ENCODE measurements at places on chromosomes 7 and 10.
A peak's percentile ranks its signal among the peaks of the same experiment; 100 is the strongest.

DNA sequence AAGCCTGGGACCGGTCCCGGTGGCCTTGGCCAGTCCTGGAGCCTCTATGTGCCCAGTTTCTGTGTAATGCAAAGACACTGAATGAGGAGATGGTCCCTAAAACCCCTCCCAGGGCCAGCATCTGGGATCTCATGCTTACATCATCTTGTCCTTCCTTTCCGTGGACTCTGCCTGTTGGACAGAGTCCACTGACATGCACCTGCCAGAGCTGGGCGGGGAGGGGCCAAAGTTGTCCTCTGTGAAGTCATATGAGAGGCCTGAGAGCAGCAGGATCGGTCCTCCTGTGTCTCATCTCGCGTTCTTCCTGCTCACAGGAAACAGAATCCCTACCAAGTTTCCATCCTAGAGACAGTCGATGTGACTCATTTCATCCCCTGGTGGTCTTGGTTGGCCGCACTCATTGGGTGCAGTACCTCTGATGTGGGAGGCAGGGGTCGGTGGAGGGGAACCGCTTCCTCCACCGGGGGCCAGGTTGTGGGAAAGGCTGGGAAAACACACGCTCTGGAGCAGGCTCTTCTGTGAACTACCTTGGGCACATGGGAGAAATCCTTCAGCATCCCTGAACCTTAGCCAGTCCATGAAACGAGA, 389.6 kb upstream of the PODXL start:
- no peak for DNase-seq

GRCh38 chr10:127374901-127375300, 174.2 kb upstream of the NPS start:
- no peak for DNase-seq

- no peak for DNase-seq
Observed at GRCh38 chr7:2602406-2603043, 29.3 kb upstream of the TTYH3 start.

- DNase-seq: peak; percentile 76
Observed at GRCh38 chr10:69092959-69093850, 5.3 kb downstream of the SRGN start.

DNA sequence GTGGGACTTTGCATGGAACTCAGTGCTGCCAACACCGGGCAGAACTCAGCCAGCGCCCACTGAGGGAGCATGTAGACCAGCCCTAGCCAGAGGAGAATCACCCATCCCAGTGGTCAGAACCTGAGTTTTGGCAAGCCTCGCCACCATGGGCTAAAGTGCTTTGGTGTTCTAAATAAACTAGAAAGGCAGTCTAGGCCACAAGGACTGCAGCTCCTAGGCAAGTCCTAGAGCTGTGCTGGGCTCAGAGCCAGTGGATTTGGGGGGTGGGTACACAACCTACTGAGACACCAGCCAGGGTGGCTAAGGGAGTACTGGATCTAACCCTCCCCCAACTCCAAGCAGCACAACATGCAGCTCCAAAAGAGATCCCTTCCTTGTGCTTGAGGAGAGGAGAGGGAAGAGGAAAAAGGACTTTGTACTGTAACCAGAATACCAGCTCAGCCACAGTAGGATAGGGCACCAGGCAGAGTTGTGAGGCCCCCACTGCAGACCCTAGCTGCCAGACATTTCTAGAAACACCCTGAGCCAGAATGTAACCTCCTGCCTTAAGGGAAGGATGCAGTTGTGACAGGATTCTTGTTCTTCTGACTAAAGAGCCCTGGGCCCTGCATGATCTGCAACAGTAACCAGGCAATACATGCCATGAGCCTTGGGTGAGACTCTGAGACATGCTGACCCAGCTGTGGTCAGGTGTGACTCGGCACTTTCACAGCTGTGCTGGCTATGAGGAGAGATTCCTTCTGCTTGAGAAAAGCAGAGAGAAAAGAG, 24.4 kb downstream of the GSDME start:
- DNase-seq: no peak

DNA sequence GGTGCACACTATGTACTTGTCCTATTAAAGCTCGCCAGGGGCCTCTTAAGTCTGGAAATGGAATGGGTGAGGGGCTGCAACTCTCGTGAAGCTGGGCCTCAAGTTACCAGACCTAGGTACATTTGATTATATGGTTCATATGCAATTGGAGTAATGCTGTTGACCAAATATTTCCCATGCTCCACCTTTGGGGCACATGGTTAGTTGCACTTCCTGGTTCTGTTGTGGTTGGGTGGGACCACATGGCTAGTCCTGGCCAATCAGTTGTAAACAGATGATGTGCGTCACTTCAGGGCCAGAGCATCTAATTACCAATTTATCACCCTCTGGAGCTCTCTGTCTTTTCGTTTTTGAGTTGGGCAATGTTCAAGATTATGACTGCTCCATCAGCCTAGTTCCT, 39.5 kb upstream of the OPN4 start:
- peak; percentile 21 for DNase-seq

DNA sequence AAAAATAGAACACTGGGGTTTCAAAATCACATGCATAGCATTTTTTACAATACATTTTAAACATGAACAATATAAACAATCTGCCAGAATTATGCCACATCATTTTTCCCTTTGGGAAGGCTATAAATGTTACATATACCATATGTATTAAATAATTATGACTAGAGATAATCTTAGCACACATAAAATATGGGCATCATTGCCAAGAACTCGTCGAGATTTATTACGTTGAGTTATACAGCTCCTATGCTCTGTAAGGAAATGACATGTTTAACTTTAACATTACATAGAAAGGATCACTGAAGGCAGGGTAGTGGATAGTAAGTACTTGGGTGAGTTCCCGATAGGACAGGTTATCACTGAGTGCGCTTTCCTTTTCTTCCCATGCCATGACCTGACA, 267.8 kb downstream of the PARD3 start:
- no peak for DNase-seq

- no peak for DNase-seq
Observed at GRCh38 chr7:148238761-148239325, 351.7 kb upstream of the C7orf33 start.

DNA sequence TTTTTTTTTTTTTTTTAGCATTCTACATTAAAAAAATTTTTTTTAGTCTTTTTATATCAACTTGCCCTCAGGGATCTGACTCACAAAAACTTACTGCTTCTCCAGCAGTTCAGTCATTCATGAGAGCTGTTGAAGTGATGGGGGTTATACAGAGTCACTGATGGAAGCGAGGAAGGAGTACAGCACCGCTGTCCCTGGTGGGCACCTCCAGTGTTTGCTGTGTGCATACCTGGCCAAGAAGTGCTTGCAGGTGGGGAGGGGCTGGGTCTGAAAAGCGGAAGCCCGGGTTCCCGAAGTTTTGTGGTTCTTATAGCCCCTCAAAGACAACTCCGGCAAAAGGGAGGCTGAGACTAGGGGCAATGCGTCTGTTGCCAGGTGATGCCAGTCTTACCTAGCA, 46.2 kb downstream of the MINDY4 start:
- DNase-seq: no peak

GRCh38 chr7:50304911-50305582, 531 bp downstream of the IKZF1 start:
- peak; percentile 48 for DNase-seq

GRCh38 chr10:60560451-60560850, 170.8 kb upstream of the ANK3 start:
- no peak for DNase-seq

DNA sequence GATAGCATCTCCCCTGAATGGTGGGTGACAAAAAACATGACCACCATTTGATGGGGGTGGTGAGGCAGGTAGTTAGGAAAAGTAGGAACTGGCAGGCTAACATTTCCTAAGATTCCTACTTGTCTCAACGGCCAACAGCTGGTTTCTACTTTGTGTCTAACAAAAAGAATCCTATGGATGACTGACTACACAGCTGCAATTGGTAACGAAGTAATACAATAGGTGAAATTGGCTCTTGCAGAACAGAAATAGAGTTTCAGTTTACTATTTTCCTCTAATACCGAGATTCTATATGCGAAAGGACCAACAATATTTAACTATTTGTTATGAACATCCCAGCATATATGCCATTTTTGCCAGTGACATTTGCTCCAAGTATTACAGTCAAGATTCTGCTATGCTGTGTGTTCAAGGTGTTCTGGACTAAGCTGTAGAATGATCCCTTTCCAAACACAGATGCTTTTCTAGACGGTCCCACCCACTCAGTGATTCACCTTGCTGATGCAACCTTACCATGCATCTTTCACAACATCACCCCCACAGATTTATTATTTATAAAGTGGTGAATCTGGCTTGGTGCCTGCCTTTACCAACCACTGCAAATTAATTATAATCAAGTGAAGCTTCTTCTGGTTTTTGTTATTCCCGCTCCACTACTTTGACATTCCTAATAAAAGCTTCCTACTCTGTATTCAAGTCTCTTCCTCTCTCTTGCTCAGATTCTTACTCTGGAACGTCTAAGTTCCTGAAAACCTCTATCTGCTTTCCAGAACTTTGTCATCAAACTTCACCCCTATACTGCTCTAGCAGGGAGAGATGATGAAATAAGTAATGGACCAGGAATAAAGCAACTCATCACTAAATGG, 16.8 kb downstream of the BBIP1 start:
- DNase-seq: no peak

DNA sequence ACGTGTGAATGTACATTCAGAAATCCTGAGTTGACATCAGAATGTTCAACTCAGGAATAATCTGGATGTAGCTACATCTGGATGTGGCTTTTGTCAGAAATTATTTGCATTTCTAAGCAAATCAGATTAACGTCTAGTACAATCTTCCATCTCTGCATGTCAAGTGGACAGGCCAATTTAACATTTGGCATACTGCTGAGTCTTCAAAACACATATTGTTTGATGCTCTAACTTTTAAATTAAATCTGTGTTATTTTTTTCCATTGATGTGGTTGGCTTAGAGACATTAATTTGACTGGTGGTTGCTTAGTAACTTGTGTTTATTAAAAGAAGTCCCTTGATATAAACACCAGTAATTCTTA, 3.4 kb downstream of the STAMBPL1 start:
- no peak for DNase-seq

DNA sequence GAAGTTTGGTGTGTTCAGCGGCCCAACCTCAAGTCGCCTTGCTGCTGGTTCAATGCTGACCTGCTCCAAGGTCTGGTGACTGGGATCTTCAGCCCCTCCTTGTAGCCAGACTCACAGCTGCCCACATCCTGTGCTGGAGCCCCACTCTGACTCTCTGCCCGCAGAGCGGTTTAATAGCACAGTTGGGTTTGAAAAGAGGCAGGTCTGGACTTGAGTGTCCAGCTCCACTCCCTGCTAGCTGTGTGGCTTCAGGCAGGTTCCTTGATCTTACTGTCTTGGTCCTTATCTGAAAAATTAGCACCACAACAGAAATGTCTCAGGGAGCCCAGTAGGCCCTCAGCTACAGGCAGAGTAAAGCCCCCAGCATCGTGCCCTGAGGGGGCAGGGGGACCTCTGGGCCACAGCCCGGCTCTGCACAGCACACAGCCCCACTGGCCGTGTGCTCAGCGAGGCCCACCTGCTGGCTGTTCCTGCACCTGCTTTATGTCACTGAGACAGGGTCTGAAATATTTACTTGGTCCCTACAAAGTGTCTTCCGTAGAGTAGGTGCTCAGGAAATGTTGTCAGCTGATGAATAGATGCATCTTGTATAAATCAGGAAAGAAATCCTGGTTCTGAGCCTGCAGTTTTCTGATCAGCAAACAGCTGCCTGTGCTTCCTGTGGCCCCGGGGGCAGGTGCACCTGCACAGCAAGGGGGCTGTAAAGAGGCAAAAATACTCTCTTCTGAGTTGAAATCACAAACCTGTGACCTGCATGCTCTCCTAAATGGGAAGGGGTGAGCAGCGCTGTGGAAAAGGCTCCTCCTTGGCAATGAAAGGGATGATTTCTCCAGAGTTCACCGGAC, 155.5 kb downstream of the SVIL start:
- DNase-seq: no peak

DNA sequence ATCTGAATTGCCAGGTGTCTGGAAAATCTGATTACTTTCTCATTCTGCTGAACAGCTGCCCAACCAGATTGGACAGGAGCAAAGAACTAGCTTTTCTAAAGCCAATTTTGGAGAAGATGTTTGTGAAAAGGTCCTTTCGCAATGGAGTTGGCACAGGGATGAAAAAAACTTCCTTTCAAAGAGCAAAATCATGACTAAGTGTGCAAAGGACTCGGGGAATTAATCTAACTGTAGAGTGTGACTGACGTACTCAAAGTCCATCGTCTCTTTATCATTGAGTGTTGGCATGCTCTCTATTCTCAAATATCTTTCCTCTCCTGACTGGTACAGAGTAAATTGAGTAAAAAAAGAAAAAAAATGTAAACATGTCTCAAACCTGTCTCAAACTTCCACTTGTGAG, 3.3 kb downstream of the NPS start:
- DNase-seq: no peak

DNA sequence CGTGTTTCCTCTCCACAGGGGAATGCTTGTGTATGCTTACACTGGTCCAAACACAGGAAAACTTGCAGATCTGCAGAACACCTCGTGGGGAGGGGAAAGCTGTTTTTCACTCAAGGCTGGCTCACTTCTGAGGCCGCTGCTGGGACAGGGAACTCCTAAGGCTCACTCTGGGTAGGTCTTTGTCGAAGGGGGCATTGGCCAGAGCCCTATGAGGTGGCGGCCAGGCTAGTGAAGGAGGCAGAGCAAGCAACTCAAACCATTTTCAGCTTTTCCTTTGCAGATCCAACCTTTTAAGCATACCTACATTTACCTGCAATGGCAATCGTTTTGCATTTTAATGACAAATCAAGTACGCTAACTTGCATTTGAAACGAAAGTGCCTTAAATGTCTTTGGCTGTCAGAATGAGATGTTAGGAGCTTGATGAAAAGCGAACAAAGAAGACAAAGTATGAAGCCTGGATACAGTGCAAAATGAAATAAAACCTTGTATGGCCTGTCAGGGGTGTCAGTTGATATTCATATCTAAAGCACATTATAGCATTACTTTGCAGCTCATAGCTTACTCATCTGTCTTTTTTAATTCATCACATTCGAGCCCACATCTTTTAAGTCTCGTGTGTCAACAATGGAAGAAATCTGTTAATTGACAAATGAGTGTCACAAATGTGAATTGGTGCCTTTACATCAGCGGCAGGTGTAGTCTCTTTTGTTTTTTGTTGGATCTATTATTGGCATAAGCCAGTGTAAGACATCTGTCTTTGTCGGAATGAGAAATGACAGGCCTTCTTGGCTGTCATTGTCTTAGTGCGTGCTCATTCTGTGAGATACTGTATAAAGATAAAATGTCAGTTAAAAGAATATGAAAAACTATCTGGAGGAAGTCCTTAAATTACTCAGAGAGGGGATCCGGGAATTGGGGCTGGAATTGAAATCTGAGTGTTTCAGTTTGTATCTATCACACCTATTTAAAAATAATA, 30.5 kb downstream of the LRMDA start:
- no peak for DNase-seq

DNA sequence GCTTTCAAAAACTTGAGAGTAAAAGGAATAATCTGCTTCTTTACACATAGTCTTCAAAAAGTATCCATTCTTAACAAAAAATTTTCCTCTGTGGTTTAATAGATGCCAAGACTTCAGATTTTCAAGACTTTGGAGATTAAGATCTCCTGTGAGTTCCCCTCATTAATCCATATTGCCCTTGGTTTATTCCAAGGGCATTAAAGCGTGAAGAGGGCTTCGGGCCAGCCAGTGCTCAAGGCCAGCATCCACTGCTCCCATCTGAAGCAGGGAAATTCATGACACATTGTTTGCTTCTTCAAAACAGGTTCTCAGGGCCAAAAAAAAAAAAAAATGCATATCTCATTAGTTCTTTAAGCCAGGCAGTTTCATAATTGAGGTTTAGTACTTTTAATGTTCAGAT, 137.3 kb upstream of the RHOBTB1 start:
- no peak for DNase-seq

GRCh38 chr10:78281627-78282026, 248.0 kb downstream of the RPS24 start:
- no peak for DNase-seq

Data from germinal center (tissue), 1 donor.